OCI-LY7 (cell line): ENCODE measurements at places on chromosomes 5 and 9.

DNA sequence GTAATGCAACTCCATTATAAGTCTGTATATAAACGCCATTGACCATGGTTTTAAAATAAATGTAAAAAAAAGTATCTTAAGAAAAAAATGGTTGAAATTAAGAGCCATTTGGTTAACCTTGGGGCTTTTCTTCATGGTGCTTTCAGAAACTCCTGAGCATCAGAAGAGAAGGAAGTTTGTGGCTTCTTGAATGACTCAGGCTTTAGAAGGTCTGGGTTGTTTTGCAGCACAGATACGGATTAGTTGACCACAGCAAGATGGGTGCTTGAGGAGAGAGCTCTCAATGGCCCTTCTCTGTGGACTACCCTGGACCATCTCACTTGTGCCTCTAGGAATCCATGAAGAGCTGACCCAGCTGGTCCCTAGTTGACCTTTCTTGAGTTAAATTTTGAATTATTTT, 189.5 kb downstream of the TMEM38B start:
- DNase-seq: no peak

DNA sequence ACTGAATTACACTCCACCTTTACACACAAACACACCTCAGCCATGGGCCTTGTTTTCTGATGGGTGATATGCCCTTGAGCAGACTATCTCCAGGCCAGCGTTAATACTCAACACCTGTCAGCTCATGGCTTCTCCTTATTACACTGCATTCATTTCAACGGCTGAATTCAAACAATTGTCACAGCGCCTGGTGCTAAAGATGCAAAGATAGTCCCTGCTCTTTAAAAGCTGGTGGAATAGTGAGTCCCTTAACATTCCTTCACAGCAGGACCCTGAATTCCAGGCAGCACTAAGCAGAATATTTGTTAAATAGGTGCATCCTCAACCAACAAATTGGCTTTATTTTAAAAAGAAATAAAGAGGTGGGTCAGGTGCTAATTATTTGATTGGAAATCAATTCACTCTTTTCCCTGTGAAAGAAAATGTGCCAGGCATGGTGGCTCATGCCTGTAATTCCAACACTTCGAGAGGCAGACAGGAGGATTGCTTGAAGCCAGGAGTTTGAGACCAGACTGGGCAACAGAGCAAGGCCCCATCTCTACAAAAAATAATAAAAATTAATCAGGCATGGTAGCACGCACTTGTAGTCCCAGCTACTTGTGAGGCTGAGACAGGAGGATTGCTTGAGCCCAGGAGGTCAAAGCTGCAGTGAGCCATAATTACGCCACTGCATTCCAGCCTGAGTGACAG, 155.7 kb upstream of the EFNA5 start:
- DNase-seq: no peak

DNA sequence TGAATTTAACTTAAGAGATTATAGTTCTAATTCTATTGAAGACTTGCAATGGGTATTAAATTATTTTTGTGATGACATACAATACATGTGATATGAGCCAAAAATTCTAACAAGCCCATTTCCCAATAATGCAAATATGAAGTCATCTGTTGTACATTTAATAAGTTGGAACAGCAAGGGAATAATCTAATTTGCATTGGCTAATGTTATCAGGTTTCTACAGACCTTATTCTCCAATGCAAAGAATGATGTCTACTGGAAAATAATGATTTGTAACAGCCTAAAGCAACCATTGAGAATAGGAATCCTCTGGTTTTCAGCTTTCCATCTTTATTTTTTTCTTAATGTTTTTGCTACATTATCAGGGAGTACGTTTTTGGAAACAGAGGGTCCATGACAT, 89.1 kb upstream of the MINAR2 start:
- no peak for DNase-seq

- DNase-seq: no peak
Measured at GRCh38 chr5:178576591-178577351, 13.4 kb downstream of the COL23A1 start.

- no peak for DNase-seq
Measured at GRCh38 chr9:95023217-95024003, 294.1 kb downstream of the FANCC start.

DNA sequence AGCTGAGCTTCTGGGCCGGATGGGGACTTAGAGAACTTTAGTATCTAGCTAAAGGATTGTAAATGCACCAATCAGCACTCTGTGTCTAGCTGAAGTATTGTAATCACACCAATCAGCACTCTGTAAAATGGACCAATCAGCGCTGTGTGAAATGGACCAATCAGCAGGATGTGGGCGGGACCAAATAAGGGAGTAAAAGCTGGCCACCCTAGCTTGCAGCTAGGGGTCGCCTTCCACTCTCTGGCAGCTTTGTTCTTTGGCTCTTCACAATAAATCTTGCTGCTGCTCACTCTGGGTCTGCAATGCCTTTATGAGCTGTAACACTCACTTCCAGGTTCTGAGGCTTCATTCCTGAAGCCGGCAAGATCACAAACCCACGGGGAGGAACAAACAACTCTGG, 354.0 kb downstream of the PRR16 start:
- no peak for DNase-seq

- DNase-seq: no peak
Measured at GRCh38 chr5:114419067-114419388, 57.2 kb downstream of the KCNN2 start.

DNA sequence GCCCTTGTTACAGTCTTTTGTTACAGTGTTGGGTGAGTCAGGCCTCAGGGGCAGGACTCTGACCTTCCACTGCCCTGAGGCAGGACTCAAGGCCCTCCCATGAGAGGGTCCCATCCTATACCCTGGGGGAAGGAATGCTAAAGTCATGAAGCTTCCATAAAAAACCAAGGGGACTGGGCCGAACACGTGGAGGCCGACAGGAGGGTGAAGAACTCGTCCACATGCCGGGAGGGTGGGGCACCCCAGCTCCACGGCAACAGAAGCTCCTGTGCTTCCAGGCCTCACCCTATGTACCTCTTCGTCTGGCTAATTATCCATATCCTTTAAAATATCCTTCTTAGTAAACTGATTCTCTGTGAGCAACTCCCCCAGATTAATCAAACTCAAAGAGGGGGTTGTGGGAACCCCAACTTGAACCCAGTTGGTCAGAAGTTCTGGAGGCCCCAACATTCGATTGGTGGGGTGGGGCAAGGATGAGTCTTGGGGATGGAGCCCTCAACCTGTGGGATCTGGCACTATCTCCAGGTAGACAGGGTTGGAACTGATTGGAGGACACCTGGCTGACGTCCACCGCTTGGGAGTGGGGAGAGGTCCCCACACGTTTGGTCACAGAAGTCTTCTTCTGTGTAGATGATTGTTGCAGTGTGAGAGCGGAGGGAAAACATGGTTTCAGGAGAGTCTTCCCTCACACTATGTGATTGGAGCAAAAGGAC, 19.1 kb downstream of the MGAT1 start:
- no peak for DNase-seq

GRCh38 chr5:33438996-33439395, 1.8 kb upstream of the TARS1 start:
- no peak for DNase-seq

DNA sequence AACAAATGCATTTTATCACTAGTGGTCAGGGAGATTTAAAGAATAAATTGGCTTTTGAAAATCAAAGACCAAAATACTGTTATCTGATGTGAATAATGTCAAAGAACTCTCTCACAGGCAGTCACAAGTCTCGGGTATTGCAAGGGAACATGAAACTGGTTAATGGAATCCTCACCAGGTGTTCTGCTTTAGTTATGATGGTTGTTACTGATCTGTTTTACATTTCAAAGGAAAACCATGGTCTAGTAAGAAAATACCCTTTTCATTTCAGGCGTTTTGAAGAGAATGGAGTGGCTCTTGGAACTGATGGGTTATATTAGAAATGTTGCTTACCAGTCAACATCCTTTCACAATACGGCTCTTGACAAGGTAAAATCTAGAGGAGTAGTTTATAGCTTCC, 43.4 kb downstream of the HACD4 start:
- DNase-seq: peak; percentile 24

GRCh38 chr9:115401756-115402327, 283.9 kb upstream of the TNC start:
- DNase-seq: no peak

GRCh38 chr5:54222336-54222735, 88.0 kb downstream of the ARL15 start:
- no peak for DNase-seq

GRCh38 chr5:123174916-123175481, 86.0 kb downstream of the PRDM6 start:
- DNase-seq: peak; percentile 1

DNA sequence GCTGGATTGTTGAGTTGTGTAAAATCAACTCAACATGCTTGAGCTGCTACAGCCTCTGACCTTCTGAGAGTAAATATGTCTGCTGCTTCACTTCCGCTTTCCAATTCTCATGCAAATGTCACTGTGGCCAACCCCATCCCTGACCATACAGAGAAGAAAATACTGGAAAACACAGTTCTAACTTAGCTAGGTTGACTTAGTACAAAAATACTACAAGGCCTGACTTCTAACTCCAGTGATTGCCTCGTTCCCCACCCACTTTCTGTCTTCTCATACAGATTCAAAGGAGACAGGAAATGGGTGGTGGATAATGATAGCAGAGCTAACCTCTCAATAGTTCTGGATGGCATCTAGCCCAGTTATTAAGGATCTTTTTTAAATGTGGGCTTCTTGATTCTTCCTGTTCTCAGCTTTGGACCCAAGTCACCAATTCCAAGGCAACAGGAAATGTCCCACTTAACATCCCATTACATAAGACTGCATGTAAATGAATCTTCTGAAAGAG, 226.6 kb upstream of the SLC24A2 start:
- DNase-seq: peak; percentile 59

GRCh38 chr9:306907-307306, 92.2 kb downstream of the DOCK8 start:
- DNase-seq: peak; percentile 22

DNA sequence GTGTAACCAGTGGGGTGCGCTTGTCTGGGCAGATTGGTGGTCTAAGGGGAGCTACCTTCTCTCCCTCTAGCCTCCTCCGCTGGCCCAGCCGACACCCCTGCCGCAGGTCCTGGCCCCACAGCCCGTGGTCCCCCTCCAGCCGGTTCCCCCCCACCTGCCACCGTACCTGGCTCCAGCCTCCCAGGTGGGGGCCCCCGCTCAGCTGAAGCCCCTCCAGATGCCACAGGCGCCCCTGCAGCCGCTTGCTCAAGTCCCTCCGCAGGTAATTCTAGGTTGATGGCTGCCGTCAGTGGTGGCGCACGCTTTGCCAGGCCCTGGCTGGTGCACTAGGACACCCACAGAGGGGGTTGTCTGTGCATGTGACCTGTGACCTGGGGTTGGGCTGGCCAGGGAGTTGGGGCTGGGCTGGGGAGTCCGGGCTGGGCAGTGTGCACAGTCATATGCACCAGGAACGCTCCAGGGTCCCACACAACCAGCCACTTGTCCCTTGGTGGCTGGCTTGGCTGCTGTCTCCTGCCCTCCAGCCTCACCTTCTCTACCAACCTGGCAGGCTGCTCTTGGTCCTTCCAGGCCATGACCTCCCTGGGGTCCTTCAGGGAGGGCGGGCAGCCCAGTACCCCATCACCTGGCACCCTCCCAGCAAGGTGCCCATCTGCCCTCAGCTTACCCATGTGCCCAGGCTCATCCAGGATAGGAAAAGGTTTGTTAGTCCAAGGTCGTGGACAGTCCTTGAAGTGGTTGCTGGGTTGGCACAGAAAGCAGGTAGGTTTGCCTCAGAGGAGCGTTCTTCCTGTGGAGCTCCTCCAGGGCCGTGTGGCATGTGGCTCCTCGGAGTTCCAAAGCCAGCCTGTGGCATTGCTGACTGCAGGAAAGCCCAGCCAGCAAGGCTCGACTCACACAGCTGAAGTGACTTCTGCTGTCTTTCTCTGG, 73.2 kb downstream of the WNK2 start:
- no peak for DNase-seq

DNA sequence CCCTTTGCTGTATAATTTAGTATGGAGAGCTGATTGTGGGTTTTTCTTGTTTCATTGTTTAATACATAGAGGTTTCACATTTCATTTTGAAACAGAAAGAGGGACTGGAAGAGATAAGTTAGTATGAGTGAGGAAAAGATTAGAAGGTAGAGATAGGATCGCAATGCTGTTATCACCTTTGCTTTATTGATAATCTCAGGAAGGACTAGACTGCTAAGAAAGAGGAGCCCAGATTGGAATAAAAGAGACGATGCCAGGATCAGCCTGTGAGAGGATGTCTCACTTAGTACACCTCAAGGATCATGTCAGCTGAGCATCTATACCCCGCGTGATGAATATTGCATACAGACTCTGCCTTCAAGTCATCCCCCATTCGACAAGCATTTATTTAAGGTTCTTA, 178.0 kb upstream of the DMAC1 start:
- DNase-seq: no peak

DNA sequence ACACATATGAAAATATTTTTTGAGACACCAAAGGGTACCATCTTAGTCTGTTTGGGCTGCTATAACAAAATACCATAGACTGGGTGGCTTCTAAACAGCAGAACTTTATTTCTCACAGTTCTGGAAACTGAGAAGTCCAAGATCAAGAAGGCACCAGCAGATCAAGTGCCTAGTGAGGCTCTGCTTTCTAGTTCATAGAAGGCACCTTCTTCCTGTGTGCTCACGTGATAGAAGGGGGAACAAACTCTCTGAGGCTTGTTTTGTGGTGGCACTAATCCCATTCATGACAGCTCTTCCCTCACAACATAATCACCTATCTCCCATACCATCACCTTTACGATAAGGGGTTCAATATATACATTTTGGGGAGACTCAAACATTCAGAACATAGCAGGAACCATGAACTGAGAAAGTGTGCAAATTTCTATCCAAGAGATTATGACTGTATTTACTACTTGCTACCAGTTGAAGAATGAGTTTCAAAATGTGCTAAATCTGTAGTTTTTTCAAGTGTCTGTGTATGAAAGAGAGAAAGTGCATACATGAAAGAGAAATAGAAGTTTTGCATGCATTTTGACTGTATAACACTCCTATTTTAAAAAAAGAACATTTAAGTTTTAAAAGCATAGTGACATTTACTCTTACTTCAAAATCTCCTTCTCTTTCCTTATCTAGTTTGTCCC, 207.3 kb downstream of the PARP8 start:
- DNase-seq: peak; percentile 11

- no peak for DNase-seq
Measured at GRCh38 chr9:116124472-116125040, 29.0 kb upstream of the PAPPA start.

GRCh38 chr5:35988529-35988928, 2.7 kb downstream of the UGT3A1 start:
- DNase-seq: no peak

DNA sequence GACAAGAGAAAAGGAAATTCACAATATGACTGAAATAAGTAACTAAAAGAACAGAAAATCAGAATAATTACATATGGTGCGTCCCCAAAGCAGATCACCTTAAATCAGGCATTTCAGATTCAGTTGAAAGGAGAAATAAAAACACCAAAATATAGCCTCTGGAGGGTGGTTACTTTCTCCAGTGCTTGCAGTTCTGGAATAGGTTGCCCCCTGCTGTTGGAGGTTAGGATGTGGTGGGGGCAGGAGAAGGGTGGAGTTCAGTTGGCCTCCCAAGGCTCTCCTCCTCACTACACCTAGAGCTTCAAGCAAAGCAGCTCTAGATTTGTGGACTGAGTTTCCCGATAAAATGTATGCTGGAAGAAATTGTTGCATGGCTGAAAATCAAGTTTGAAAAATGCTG, 338.2 kb upstream of the TLE4 start:
- DNase-seq: peak; percentile 8
